Renal cortical epithelial cell (primary cell): ENCODE measurements at places on chromosomes 11 and 22. TPM values are rescaled to one million over a fixed set of nuclear protein-coding genes. Genes with fewer than 3 reads are reported as not detected.

- no peak for DNase-seq
Measured at GRCh38 chr11:61586792-61587430, 6.0 kb upstream of the SYT7 start.

DNA sequence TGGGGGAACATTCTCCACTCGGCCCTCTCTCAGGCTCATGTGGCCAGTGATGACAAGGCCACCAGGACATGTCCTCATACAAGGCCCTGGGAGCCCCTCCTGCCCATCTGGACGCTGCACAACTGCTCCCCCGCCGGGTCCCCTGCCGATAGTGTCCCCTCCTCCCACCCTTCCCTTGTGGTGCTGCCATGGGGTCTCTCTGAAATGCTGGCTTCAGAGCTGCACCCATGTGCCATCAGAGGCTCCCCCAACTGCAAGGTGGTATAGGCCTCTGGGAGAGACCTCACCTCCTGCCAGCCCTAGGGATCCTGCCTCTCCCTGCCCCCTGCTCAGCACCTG, 113.0 kb downstream of the KCNQ1OT1 start:
- no peak for DNase-seq

DNA sequence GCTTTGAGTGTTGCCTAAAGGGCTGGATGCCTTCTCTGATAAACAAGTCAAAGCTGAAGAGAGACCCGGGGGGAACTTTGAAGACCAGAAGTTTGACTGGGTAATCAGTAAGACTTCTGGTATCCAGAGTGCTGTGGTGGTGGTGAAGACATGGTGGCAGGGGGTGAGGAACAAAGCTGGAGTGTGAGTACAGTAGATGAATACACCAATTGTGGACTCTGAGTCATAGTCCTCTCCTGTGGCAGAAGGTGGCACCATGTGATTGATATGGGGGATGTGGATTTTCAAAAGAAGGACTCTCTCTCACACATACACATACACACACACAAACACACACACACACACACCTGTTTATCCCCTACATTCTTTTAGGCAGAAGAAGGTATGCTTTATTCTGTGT, 12.3 kb downstream of the MS4A6A start:
- DNase-seq: no peak

The RASL10A gene
- 0.15 TPM in 1 of 2 replicates, not detected in the other for total RNA-seq

GRCh38 chr22:50118557-50119168, 28.9 kb downstream of the MOV10L1 start:
- peak; percentile 66 for DNase-seq

DNA sequence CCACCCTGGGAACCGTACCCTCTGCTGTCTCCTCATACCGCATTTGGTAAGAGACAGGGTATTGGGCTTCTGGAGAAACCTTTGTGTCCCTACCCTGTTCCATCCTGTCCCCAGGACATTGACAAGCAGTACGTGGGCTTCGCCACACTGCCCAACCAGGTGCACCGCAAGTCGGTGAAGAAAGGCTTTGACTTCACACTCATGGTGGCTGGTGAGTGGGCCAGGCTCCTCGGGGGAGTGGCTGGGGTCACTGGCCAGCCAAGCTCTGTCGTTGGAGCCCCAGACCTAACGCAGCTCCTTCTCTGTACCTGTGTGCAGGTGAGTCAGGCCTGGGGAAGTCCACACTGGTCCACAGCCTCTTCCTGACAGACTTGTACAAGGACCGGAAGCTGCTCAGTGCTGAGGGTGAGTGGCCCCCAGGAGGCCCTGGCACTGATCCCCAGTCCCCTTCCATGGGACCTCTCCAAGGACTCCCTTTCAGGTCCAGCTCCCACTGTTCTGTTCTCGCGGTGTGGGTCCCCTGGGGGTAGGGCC, 3.8 kb upstream of the GP1BB start:
- no peak for DNase-seq

DNA sequence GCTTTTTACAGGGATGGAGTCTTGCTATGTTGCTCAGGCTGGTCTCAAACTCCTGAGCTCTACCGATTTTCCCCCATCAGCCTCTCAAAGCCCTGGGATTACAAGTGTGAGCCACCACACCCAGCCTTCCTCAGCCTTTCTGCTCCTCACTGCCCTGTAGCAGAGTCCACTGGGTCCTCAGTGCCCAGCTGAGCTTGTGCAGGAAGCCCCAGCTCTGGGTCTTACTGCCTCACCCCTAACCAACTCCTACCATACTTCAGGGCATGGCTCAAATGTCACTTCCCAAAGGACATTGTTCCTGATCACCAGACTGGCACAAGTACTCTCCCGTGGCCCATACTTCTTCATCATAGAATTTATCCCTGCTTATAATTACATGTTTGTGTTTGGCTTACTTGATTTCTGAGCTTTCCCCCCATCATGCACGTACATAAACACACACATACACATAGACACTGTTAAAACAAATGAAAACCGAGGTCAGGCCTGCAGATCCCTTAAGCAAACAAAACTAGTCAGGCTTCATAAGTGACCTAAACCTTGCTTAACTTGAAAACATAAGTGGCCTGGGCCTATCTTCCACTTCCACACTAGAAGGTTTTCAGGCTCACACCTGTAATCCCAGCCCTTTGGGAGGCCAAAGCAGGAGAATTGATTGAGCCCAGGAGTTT, 14.0 kb upstream of the SLC43A3 start:
- no peak for DNase-seq

DNA sequence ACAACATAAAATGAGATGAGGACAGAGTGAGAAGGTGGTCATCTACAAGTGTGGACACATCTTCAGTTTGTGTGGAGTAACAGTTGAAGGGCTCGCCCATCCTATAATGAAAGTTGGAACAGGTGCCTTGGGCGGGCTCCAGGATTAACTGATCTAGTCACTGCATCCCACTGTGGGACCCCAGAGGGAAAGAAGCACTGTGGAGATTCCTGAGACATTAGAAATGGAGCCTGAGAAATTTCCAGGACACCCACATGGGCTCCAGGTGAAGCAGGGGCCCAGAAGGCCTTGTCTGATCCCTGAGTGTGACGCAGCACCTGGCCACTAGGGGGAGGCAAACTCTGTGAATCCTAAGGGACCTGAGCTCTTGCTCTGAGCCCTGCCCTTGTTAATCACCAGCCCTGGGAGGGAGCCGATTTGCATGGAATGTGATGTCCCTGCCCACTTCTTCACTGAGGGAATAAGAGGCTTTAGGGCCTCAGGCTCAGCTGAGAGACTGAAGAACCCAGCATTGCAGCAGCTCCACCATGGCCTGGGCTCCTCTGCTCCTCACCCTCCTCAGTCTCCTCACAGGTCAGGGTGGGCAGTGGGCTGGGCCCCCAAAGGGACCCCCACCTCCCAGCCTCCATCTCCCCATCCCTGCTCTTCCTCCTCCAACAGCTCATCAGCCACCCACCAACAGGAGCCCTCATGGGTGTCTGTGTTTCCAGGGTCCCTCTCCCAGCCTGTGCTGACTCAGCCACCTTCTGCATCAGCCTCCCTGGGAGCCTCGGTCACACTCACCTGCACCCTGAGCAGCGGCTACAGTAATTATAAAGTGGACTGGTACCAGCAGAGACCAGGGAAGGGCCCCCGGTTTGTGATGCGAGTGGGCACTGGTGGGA, 98.4 kb downstream of the VPREB1 start:
- DNase-seq: peak; percentile 37

DNA sequence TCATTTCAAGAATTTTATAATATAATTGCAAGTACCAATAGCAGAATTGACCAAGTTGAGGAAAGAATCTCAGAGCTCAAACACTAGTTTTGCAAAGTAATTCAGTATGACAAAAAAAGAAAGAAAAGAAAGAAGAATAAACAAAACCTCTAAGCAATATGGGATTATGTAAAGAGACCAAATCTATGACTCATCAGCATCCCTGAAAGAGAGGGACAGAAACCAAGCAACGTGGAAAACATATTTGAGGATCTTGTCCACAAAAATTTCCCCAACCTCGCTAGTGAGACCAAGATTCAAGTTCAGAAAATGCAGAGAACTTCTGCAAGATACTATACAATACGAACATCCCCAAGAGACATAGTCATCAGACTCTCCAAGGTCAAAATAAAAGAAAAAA, 203.7 kb upstream of the DDI1 start:
- no peak for DNase-seq

DNA sequence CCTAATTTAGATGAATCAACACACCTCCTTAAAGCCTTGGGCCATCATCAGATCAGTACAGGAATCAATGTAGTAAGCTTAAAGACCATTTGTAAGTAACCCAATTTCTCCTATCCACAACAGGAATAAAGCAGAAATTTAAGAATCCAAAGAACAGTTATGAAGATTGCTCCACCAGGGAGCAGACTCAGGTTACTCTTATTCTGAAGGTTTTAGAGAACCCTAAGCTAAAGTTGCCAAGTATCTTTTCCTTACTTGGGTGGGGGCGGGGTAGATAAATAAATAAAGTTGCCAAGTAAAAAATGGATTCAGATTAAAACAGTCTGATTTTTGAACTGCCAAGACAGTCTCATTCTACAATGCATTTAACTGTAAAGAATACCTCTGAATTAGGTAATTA, 18.1 kb downstream of the CKAP5 start:
- DNase-seq: no peak

DNA sequence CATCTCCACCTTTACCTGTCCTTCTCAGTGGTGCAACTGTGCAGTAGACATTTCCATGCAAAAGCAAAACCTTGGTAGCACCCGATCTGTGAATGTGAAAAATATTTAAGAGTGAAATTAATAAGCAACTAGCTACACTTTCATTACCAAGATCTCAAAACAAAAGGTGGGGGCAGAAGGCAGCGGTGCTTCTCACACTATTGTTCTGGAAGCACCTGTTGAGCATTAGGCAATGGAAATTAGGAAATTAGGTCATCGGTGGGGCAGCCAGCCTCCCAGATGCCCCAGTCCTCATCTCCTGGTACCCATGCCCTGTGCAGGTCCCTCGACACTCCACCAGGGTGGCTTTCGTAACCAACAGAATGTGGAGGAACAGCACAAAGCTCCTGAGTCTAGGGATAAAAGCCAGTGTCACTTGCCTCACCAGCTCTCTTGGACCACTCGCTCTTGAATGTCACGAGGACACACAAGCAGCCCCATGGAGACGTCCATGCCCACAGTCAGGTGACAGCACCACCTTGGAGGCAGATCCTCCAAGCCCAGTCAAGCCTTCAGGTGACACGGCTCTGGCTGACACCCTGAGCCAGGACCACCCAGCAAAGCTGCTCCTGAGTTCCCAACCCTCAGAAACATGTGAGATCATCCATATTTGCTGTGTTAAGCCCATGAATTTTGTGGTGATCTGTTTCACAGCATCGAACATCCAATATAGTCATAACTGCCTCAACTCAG, 3.3 kb downstream of the LTO1 start:
- DNase-seq: no peak

The NCAM1 gene
- 1.9 and 3.9 TPM in 2 replicates for total RNA-seq

- no peak for DNase-seq
Measured at GRCh38 chr22:37284126-37284804, 2.0 kb downstream of the CYTH4 start.

The TTC17 gene
- total RNA-seq: 53.0 and 109 TPM in 2 replicates

- DNase-seq: no peak
Measured at GRCh38 chr22:36318442-36318841, 65.5 kb downstream of the APOL1 start.
